Activated CD4-positive, alpha-beta T cell treated with anti-CD3 and anti-CD28 coated beads, Interleukin-2, amount 10 ng/mL, durations not matched to agents 24 days and 14 days (primary cell): ENCODE measurements at places on chromosomes 6 and 20. TPM values are rescaled to one million over a fixed set of nuclear protein-coding genes. Genes with fewer than 3 reads are reported as not detected.

DNA sequence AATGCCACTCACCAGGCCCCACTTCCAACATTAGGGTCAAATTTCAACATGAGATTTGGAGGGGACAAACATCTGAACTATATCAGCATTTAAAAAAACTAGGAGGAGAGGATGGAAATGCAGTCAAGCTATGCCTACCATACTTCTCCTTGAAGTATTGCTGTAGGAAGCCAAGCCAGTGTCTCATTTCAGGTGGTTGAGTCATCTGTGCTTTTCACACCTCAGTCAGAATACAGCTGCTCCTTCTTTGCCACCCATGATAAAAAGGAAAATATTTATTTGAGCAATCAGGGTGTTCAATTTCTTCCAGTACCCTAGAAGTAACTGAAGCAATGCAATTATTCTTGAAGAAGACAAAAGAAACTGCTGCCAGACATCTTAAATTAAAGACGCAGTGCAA is 47.0 kb upstream of the EEF1E1 start:
- no peak for DNase-seq

DNA sequence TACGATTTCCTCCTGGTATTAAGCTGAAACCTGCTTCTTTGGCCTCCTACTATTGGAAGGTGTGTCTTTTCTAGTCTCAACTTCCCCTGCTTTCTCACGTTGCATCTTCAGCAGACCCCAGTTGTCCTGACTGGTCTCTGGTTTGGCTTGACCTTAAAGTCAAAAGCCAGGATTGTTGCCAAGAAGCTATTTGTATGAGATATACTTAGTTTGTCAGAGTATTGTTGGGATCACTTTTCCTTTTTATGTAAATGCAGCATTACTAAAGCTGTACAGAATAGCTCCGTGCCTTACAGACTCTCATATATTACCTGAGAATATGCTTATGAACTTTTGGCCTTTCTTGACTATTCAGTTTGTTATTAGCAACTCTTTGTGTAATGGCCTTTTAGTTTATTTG is 61.1 kb downstream of the TSPYL4 start:
- no peak for DNase-seq

DNA sequence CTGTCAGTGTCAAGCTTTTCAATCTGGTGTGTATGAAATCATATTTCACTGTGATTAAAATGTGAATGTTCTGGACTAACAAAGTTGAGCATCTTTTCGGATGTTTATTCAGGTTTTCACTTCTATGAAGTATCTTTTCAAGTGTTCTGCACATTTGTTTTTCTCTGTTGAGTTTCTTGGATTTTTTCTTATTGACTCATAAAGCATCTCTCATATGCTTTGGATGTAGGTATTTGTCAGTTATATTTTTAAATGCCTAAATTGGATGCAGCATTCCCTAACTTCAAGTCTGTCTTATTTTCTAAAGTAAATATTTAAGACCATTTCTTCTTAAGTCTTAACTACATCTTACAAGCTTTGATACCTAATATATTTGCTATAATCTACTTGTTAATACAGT is 398.0 kb downstream of the PLCB1 start:
- DNase-seq: no peak

DNA sequence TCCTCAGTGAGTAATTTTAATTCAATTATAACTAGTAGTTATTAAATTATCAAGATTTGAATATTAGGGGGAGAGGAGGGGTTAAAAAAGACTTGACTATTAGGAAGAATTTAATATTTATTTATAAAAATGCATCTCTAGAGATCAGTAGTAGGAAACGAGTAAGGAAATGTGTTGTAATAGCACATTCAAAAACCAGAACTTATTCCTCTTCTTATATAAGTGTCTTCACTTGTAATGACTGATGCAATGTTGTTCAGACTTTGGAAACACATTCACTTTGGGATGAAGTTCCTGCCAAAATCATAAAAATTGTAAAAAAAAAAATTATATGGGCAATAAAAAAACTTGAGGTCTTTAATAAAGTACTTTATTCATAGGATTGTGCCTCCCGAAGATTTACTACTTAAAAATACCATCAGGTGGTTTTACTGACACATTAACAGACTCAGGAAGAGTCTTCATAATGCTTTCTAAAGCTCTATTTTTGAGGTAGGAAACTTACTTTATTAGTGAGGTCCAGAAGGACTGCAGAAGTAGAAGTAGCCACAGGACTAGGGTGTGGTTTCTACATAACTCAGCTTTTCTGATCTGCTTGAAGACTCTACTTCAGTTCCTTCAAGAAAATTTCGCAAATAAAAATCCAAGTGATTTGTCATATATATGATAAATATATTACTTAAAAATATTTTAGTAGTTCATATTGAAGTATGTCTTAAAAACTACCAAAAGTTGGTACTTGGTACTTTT is 59.8 kb downstream of the CCDC170 start:
- DNase-seq: no peak

GRCh38 chr20:18851629-18852028 is 38.0 kb downstream of the SCP2D1 start:
- no peak for DNase-seq

The HCRTR2 gene
- total RNA-seq: not detected in 2 replicates

The HEY2 gene
- not detected in 2 replicates for total RNA-seq

The PREX1 gene
- 64.3 and 65.5 TPM in 2 replicates for total RNA-seq

The UNC5CL gene
- total RNA-seq: 0.88 and 1.2 TPM in 2 replicates
